Neural crest cell (in vitro differentiated cells): ENCODE measurements at places on chromosomes 2 and 18. TPM values are rescaled to one million over a fixed set of nuclear protein-coding genes. Genes with fewer than 3 reads are reported as not detected.

DNA sequence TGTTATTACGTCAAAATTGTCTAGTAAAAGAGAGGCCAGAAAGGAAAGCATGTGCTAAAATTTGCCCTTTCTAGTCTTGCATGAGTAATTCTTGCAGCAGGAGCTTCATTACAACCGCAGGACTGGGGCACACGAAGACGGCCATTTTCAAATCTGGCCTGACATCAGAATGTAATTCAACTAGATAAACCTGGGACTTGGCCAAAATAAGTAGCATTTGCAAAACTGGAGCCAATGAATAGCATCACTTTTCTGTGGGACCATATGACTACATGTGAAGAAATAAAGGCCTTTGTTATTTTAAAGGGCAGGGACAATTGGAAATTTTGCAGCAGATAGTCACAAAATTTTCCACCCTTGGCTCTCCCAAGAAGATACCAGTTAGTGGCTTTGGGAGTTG is 3.0 kb upstream of the FZD7 start:
- no peak for DNase-seq

- DNase-seq: peak; percentile 84
Measured at GRCh38 chr2:169824373-169825333, at the start of gene METTL5. Gene METTL5, minus strand, starts transcription at chr2:169824905. Its CDS starts 308 bp downstream, at chr2:169824597.

DNA sequence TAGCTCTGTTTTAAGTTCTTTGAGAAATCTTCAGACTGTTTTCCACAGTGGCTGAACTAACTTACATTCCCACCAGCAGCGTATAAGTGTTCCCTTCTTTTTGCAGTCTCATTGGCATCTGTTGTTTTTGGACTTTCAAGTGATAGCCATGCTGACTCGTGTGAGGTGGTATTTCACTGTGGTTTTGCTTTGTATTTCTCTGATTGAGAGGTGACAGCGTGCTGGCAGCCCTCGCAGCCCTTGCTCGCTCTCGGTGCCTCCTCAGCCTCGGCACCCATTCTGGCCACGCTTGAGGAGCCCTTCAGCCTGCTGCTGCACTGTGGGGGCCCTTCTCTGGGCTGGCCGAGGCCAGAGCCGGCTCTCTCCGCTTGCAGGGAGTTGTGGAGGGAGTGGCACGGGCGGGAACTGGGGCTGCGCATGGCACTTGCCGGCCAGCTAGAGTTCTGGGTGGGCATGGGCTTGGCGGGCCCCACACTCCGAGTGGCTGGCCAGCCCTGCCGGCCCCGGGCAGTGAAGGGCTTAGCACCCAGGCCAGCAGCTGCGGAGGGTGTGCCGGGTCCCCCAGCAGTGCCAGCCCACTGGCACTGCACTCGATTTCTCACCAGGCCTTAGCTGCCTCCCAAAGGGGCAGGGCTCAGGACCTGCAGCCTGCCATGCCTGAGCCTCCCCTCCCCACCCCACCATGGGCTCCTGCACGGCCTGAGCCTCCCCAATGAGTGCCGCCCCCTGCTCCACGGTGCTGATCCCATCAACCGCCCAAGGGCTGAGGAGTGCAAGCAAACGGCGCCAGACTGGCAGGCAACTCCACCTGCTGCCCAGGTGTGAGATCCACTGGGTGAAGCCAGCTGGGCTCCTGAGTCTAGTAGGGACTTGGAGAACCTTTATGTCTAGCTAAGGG is 151.8 kb downstream of the IRS1 start:
- DNase-seq: no peak

Gene RMDN2
- 2.9 and 4.1 TPM in 2 replicates for total RNA-seq

Gene FBXO48
- 1.6 and 1.7 TPM in 2 replicates for total RNA-seq

Gene TLX2
- total RNA-seq: not detected in 2 replicates
